ENCODE measurements at places on chromosomes 16 and 17. TPM values are rescaled to one million over a fixed set of nuclear protein-coding genes. Genes with fewer than 3 reads are reported as not detected.

Gene EFTUD2
- total RNA-seq, result 93.6 TPM

Gene MT1G
- not detected for total RNA-seq

Gene NUBP1
- 14.2 TPM for total RNA-seq

Gene CACNG5
- not detected for total RNA-seq

Gene SPIRE2
- 1.2 TPM for total RNA-seq

Gene HBA1
- total RNA-seq, result 0.99 TPM

Measured in airway epithelial cell (primary cell).